ENCODE measurements at places on chromosomes 2 and 18. TPM values are rescaled to one million over a fixed set of nuclear protein-coding genes. Genes with fewer than 3 reads are reported as not detected.

DNA sequence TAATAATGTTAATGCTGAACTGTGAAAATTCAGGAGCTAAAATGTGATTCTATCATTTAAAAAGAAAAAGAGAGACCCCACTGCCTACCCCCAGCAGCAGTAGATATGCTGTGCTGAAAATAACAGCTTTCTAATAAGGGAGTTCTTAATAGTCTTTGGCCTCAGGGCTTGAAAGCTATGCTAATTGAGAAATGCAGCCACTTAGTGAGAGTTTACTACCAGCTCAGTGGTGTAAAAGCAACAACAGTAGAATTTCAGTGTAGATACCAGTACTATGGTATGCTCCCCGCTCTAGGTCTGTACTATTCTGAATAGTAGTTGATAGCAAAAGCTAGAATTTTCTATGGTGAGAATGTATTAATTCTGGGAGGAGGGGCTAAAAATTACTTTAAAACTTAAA lies 303.1 kb upstream of the VWC2L start:
- DNase-seq = no peak

DNA sequence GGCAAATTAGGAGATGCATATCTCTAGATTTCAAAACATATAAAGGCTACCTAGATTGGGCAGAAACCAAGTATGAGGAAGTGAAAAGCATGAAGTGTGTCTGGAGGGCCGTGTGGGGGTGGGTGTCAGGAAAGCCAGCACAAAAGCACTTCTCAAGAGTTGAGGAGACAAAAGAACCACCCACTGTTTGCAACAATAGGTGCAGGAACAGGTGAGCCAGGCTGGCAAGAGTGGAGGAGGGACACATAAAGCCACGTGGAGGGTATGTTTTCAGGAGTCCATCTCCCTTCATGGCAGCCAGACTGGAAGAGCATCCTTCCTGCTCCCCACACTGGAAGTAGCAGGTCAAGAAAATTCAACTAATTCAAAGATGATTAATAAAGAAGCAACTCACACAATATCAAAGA lies 96.4 kb downstream of the CERS6 start:
- DNase-seq = no peak

GRCh38 chr2:23814963-23815362 lies 112.0 kb downstream of the ATAD2B start:
- DNase-seq = no peak

GRCh38 chr2:28716265-28716865 lies 35.3 kb upstream of the PPP1CB start:
- DNase-seq = peak; percentile 89

DNA sequence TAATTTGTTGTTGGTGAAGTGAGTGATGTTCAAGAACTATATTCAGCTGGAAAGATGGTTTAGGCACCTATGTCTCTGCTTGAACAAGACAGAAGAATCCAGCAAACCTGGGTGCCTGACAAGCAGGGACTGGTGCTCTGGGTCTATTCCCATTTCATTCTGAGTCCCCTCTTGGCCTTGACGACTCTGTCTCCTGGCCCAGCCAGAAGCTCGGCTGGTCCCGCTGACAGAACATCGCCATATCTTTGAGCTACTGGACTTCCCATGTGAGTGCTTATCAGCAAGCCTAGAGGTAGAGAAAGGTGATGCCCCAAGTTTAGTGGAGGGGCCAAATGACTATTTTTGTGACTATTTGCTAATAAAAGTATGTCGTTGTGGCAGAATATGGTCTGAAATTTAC lies 48.2 kb downstream of the SDC1 start:
- no peak for DNase-seq

GRCh38 chr2:121492409-121492808 lies 38.3 kb upstream of the RNU4ATAC start:
- no peak for DNase-seq

GRCh38 chr2:60476206-60476954 lies 77.1 kb downstream of the BCL11A start:
- no peak for DNase-seq

- no peak for DNase-seq
Observed at GRCh38 chr2:222264791-222265320, 33.9 kb downstream of the PAX3 start.

DNA sequence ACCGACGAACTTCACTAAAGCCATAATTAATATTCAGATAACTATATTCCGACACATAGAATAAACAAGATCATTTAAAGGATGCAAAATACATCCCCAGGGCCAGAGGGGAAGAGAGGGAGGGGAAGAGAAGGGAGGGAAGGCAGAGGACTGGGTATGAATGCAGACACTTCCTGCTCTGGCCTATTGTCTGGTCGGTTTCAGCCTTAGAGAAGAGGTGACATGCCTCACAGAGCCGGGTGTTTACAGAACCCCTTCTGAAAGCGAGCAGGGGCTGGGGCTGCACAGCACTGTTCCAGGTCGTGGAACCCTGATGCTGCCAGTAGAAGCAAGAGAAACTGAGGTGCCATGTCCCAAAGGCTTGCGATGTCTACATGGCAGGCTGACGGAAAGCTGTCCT lies 31.0 kb downstream of the CELF4 start:
- no peak for DNase-seq

DNA sequence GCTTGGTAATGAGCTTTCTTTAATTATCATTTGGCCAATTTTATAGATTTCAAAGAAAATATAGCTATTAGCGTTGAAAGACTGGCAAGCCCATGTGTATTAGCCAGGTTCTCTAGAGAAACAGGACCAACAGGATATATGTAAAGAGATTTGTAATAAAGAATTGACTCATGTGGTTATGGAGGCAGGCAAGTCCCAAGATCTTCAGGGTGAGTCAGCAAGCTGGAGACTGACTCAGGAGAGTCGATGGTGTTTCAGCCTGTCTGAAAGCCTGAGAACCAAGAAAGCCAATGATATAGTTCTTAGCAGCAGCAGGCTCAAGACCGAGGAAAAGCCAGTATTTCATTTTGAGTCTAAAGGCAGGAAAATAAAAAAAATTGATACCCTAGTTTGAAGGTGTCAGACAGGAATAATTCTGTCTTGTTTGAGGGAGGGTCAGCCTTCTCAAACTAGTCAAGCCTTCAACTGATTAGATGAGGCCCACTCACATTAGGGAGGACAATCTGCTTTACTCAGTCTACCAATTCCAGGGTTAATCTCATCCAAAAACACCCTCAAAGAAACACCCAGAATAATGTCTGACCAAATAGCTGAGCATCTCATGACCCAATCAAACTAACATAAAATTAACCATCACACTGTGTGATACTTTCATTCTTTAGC lies 78.3 kb upstream of the CRIM1 start:
- DNase-seq = no peak

DNA sequence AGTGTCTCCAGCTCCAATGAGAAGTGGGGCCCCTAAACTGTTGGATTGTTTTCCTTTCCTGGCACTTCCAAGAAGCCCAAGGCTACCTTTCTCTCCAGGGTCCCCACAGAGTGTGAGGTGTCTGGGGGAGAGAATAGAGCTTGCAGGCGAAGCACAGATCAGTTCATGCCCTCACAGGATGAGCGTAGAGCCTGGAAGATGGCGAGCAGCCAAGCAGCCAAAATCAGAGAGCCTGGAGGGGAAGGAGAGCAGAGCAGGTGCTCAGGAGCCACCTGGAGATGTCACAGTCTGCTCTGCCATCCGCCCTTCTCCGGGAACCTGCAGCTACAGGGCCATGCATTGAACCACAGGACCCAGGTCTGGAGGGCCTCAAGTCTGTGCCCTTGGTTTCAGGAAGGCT lies 54.7 kb upstream of the TCF7L1 start:
- DNase-seq = no peak

DNA sequence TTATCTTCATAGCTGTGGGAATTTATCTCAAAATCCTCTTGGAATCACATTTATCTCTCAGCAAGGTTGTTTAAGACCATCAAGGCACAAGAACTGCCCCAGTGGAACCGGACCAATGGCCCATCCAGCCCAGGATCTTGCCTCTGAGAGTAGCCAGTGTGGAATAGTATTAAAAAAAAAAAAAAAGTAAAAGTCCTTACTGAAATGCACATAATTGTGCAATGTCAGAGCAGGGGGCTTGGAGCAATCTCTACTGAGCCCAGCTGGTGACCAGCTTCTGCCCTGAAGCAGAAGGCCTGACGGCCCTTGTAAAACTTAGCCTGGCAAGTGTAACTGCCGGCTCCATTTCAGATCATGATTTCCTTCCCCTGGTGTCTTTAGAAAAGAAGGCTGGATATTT lies 355.6 kb upstream of the PIK3C3 start:
- no peak for DNase-seq

GRCh38 chr2:157260533-157261198 lies 3.2 kb downstream of the GALNT5 start:
- DNase-seq = no peak

GRCh38 chr2:23519334-23519651 lies 134.3 kb downstream of the KLHL29 start:
- DNase-seq = no peak

DNA sequence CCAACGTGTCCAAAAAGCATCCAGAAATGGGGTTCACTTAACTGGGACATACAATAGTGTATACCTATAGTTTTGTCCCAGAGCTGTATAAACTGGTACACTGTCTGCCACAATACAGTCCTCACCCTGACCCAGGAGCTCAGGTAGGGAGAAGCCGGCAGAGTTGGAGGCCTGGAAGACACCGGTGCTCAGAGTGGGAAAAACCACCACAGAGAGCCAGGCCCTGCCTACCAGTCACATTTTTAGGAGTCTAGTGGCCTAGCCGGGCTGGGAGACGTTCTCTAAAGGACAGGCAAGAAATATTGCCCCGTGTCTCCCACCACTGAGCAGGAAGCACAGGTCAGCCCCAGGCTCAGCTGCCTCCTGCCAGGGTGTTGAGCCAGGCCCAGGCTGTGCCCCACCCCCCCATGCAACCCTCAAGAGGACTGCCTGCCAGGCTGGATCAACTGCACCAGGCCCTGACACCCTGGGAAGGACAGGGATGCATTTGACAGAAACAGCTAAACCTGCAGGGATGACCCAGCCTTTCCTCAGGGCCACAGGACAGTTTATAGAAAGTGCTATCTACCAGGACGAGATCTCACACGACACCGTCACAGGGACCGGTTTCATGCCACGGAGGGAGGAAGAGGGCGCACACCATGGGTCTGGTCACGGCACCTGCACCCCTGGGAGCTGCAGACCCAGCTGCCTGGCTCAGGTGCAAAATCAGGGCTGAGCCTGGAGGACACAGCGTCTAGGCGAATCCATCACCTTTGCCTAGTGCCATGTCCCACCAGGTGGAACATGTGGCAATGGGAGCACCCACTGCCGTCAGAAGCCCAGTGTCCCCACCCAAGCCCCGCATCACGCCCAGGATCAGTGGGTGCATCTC lies 89.9 kb downstream of the TMEM18 start:
- no peak for DNase-seq

DNA sequence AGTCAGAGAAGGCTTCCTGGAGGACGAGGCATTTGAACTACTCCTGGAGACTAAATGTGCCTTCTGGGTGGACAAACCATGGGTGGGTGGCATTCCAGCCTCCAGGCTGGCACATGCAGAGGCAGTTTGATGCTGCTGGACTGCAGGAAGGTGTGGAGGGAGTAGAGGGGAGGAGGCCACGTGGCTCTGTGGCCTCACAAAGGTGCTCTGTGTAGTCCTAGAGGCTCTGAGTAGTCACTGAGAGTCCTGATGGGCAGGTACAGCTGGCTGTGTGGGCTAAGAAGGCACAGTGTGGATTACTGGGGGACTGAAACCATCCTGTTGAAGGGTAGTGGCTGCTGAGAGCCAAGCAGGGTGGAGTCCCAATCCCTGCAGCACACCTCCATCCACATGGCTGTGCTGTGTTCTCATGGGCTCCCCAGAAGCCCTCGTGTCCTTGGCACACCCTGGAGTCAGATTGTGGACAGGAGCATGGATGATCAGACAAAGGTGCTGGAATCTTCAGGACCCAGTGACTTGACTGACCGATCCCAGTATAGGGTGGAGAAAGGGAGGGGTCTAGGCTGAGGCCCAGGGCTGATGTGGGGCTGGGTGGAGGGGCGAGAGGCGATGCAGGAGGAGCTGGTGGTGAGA lies 87.4 kb upstream of the HS6ST1 start:
- DNase-seq = no peak

GRCh38 chr2:20184067-20184938 lies 40.6 kb downstream of the SDC1 start:
- no peak for DNase-seq

DNA sequence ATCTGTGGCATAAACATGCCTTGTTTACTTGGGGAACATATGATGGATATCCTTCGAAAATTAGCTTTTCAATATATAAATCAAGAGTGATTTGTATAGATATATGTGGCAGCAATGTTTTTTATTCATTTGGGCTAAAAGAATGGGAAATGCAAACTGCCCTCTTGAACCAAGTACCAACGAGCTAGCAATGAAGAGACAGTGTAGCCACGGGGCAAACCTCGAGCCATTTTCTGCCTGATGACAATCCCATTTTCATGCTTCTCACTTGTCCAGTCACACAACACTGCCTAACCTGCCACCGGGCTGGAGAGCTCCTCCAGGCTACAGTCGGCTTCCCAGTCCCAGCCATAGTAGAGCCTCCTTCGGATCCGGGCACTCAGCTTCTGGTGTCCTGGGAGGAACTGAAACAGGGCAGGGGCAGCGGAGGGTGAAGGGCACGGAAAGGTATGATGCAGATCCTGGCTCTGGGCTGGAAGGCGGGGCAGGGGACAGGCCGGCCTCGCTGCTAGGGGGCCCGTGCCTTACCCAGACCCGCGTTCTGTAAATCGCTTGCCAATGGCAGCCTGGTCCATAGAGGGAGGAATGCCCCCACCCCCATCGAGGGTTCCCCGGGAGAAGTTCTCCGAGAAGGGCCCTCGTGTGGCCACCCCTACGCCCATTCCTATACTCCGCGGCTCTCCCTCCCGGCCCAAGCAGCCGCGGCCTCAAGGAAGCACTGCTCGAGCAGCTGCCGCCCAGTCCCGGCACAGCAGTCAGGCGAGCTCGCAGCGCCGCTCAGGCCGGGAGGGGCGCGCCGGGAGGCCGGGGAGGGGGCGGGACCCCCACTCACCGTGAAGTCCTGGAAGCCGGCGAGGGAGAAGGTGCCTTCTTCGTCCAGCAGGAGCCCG lies 552 bp downstream of the CNPPD1 start:
- DNase-seq = no peak

GRCh38 chr2:229445019-229445418 lies 173.9 kb upstream of the PID1 start:
- DNase-seq = peak; percentile 94

GRCh38 chr2:169286624-169287231 lies 75.6 kb downstream of the LRP2 start:
- no peak for DNase-seq

DNA sequence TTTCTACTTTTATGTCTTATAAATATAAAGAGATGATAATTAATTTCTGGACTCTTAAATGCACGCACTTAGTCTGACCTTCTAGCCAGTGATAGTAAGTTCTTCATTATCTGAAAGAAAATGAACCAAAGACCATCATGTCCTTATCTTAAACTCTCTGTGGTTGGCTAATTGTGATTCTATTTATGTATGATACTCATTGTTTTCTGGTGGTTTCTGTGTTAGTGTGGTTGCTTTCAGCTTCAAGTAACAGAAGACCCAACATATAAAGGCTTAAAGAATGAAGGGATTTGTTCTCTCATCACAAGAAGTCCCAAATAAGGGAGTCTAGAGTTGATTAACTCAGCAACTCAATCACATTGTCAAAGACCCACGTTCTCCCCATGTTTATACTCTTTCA lies 225.2 kb upstream of the TANK start:
- no peak for DNase-seq

- DNase-seq = no peak
Observed at GRCh38 chr2:61193670-61194561, 31.9 kb downstream of the C2orf74 start.

SLC9A4 gene
- not detected for total RNA-seq

ASB18 gene
- total RNA-seq = not detected

IL36A gene
- total RNA-seq = not detected

RNF152 gene
- total RNA-seq = 83.6 TPM

GPR39 gene
- total RNA-seq = not detected

COLEC11 gene
- total RNA-seq = 0.13 TPM

LYPD6B gene
- total RNA-seq = not detected

MARCO gene
- total RNA-seq = not detected

MATN3 gene
- total RNA-seq = 1.0 TPM

NYAP2 gene
- total RNA-seq = not detected
